ENCODE measurements at places on chromosomes 6 and 20. TPM values are rescaled to one million over a fixed set of nuclear protein-coding genes. Genes with fewer than 3 reads are reported as not detected.
A peak's percentile ranks its signal among the peaks of the same experiment; 100 is the strongest.

DNA sequence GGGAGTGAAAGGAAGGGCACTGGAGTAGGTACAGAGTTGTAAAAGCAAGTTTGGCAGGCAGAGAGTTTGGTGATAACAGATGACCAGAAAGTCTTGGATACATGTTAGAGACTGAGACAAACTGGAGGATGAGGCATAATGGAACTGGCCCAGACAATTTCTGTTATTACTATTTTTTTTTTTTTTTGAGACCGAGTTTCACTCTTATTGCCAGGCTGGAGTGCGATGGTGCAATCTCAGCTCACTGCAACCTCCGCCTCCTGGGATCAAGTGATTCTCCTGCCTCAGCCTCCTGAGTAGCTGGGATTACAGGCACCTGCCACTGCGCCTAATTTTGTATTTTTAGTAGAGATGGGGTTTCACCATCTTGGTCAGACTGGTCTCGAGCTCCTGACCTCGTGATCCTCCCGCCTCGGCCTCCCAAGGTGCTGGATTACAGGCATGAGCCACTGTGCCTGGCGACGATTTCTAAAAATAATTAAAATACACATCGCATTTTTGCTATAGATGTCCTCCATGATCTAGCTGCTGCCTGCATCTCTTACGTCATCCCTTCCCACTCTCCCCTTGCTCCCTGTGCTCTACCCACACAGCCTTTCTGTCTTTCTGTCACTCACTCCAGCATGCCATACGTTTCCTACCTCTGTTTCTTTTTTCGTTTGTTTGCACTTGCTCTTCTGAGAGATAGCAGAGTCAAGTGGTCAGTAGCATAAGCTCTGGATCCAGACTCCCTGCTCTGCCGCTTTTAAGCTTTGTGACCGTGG, 23.5 kb downstream of the MAPK14 start:
- peaks cover 4% of the 10 kb centered on the region for H3K36me3 ChIP-seq
- H3K27me3 ChIP-seq: no peaks in the 10 kb centered on the region
- no peaks in the 10 kb centered on the region for H3K4me1 ChIP-seq
- H3K4me3 ChIP-seq: no peak overlapping the region
- no peak overlapping the region for H3K27ac ChIP-seq

DNA sequence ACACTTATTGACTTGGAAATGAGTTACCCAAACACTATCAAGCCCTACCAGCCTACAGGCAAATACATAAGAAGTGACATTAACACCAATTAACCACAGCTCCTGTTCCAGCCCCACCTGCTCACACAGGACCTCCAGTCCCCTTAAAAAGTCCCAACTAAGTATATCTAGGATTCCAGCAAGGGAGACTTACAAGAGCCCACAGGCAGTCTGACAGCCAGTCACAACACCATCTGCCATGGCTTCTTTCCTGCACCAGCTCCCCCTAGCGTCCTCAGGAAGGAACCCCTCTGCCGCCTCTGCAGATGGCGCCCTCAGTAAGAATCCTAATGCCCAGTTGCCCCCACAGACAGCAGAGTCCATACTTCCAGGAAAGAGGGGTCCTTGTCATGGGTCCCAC, 122.1 kb downstream of the HIVEP2 start:
- no peak for DNase-seq
- peak overlapping the region; percentile 67 for H3K27ac ChIP-seq
- H3K4me1 ChIP-seq: no peaks in the 10 kb centered on the region
- H3K36me3 ChIP-seq: no peaks in the 10 kb centered on the region

CYB5R4 gene
- total RNA-seq: 11.1 TPM

- H3K4me1 ChIP-seq: no peaks in the 10 kb centered on the region
- H3K27me3 ChIP-seq: no peaks in the 10 kb centered on the region
- no peak overlapping the region for H3K27ac ChIP-seq
- H3K36me3 ChIP-seq: no peaks in the 10 kb centered on the region
Measured at GRCh38 chr6:130945401-130945919, 117.6 kb downstream of the EPB41L2 start.

GRCh38 chr20:9573335-9574151, 59.2 kb downstream of the LAMP5 start:
- no peaks in the 10 kb centered on the region for H3K36me3 ChIP-seq
- DNase-seq: no peak
- H3K27me3 ChIP-seq: no peaks in the 10 kb centered on the region
- no peak overlapping the region for H3K27ac ChIP-seq
- H3K4me3 ChIP-seq: no peak overlapping the region
- H3K4me1 ChIP-seq: no peaks in the 10 kb centered on the region

GRCh38 chr6:160248538-160248937, 10.1 kb downstream of the SLC22A2 start:
- no peaks in the 10 kb centered on the region for H3K36me3 ChIP-seq
- no peak overlapping the region for H3K27ac ChIP-seq
- DNase-seq: no peak
- no peak overlapping the region for H3K4me3 ChIP-seq
- H3K27me3 ChIP-seq: no peaks in the 10 kb centered on the region

TRIM38 gene
- 11.8 TPM for total RNA-seq

- no peak for DNase-seq
- peaks cover 6% of the 10 kb centered on the region for H3K4me1 ChIP-seq
- H3K36me3 ChIP-seq: no peaks in the 10 kb centered on the region
Measured at GRCh38 chr20:21523895-21524294, 10.0 kb upstream of the NKX2-2 start.

GRCh38 chr6:79949233-79949632, 1.9 kb upstream of the ELOVL4 start:
- no peaks in the 10 kb centered on the region for H3K36me3 ChIP-seq
- H3K27ac ChIP-seq: no peak overlapping the region
- no peak for DNase-seq
- H3K27me3 ChIP-seq: no peaks in the 10 kb centered on the region
- peaks cover 3% of the 10 kb centered on the region for H3K4me1 ChIP-seq
- no peak overlapping the region for H3K4me3 ChIP-seq

- no peak overlapping the region for H3K4me3 ChIP-seq
- no peak for DNase-seq
- no peaks in the 10 kb centered on the region for H3K4me1 ChIP-seq
- no peaks in the 10 kb centered on the region for H3K27me3 ChIP-seq
- H3K36me3 ChIP-seq: no peaks in the 10 kb centered on the region
- H3K27ac ChIP-seq: no peak overlapping the region
Measured at GRCh38 chr6:89840538-89840937, 10.9 kb downstream of the CASP8AP2 start.

DNA sequence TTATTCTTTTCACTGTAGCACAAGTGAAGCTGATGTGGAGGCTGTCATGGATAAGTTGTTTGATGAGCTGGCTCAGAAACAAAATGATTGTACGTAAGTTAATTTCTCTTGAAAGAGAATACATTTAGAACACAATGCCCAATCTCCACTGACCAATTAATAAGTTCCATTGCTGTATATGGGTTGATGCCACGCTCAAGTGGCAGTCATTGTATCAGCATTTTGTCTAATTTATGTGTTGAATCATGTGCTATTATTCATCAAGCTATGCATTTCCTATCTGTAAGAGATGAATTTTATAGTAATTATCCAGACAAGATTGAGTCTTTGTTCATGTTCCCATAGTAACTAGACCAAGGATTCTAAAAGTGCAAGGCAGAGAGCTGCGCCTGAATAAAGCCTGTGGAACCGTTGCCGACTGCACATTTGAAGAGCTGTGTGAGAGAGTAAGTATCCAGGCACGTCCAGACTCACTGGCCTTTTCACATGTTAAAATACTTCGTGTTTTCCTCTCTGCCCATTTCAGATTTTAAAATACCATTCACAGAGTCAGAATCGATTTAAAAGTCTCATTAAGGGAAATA, 83.8 kb upstream of the FOXO3 start:
- no peaks in the 10 kb centered on the region for H3K4me1 ChIP-seq
- no peak overlapping the region for H3K27ac ChIP-seq
- no peaks in the 10 kb centered on the region for H3K27me3 ChIP-seq
- H3K36me3 ChIP-seq: no peaks in the 10 kb centered on the region

WTAP gene
- 153 TPM for total RNA-seq

GRCh38 chr20:15336011-15336410, 998.6 kb upstream of the FLRT3 start:
- H3K36me3 ChIP-seq: no peaks in the 10 kb centered on the region
- no peak overlapping the region for H3K4me3 ChIP-seq
- DNase-seq: no peak
- H3K27ac ChIP-seq: no peak overlapping the region
- H3K4me1 ChIP-seq: no peaks in the 10 kb centered on the region

AGER gene
- 1.8 TPM for total RNA-seq

DNA sequence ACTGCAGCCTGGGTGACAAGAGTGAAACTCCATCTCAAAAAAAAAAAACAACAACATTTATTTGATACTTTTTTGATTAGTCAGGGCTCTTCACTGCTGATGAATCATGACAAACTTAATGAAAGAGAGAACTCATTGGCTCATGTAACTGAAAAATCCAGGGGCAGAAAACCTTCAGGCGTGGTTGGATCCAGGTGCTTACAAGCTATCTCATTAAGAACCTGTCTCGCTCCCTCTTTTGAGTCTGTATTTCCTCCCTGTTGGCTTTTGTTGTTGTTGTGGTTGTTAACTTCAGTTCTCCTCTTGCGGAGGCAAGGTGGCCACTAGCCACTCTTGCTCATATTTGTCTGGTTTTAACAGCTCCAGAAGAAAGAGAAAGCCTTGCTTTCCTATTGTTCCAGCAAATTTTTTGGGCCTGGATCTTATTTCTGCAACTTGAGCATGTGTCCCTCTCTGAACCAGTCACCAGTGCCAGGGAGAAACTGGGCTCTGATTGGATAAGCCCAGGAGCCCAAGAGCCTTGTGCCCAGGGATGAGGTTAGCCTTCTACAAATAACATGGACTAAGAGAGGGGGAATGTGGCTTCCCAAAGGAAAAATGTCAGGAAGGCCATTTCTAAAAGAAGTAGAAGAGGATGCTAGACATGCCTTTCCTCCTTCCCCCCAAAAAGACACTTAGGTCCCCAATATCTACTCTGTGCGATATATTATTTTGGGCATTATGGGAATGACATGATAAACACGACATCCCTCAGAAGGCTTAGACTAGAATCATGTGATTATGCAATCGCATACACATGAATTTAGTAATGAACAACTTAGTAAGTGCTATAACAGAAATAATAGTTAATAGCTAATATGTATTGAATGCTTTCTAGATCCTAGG, 64.5 kb downstream of the PHACTR2 start:
- no peaks in the 10 kb centered on the region for H3K27me3 ChIP-seq
- no peak for DNase-seq
- no peak overlapping the region for H3K27ac ChIP-seq
- no peaks in the 10 kb centered on the region for H3K36me3 ChIP-seq
- peaks cover 5% of the 10 kb centered on the region for H3K4me1 ChIP-seq
- H3K4me3 ChIP-seq: no peak overlapping the region

PEDS1 gene
- 18.0 TPM for total RNA-seq

DNA sequence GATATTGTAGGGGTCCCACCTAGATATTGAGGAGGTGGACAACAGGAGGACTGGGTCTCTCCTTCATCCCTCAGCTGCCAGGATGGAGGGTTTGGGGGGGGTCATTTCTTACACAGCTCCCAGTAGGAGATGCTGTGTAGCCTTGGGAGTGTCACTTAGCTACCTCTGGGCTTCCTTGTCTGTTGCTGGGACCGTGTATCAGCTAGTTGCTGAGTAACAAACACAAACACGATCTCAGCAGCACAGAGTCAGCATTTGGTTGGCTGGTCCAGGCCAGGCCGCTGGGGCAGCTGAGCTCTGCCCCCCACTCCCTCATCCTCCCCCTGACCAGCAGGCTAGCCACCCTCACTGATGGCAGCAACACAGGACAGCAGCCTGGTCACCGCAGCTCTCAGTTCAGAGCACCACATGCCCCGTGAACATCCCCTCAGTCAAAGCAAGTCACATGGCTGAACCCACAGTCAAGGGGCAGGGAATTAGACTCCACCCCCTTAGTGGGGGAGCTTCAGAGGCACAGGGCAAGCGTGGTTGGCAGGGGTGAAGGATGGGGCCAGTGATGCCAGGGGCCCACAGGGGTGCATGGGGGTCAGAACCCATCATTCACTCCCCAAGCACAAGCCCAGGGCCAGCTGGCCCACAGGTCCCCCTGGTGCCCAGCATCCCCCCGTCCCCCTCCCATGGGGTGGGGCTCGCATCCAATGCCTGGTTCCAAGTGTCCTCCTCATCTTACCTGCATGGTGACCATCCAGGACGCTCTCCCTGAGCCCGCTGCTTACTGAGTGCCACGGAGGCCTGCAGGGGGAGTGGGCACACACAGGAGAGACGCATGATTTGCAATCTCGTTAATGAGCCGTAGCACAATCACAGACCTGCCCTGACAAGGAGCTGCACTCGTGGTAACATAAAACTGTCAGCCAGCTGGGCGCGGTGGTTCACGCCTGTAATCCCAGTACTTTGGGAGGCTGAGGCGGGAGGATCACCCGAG, 112.4 kb downstream of the TAF4 start:
- no peak overlapping the region for H3K27ac ChIP-seq
- no peak for DNase-seq
- H3K4me3 ChIP-seq: no peak overlapping the region
- no peaks in the 10 kb centered on the region for H3K36me3 ChIP-seq
- peaks cover 20% of the 10 kb centered on the region for H3K27me3 ChIP-seq
- H3K4me1 ChIP-seq: no peaks in the 10 kb centered on the region

ADIG gene
- not detected for total RNA-seq

DNA sequence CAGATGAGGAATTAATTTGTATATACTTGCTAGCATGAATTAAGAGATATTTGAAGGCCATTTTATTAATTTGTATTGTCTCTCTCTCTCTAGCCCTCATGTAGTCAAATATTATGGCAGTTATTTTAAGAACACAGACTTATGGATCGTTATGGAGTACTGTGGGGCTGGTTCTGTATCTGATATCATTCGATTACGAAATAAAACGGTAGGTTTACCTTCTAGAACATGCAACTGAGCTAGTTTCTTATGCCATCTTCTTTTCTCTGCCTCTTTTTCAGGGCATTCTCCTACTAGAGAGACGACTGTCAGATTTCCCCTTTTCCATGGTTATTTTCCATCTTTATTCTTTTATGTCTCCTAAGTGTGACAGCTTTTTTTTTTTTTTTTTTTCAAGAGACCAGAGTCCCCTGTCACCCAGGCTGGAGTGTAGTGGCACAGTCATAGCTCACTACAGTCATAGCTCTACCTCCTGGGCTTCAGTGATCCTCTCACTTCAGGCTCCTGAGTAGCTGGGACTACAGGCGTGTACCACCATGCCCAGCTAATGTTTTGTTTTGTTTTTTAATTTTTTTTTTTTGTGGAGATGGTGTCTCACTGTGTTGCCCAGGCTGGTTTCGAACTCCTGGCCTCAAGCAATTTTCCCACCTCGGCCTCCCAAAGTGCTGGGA, 15.6 kb downstream of the STK4 start:
- DNase-seq: no peak
- no peaks in the 10 kb centered on the region for H3K4me1 ChIP-seq
- H3K4me3 ChIP-seq: no peak overlapping the region
- no peak overlapping the region for H3K27ac ChIP-seq
- no peaks in the 10 kb centered on the region for H3K36me3 ChIP-seq

POU3F2 gene
- not detected for total RNA-seq
